Upper lobe of left lung (tissue), 6 donors: ENCODE measurements at places on chromosomes 7 and 10. TPM values are rescaled to one million over a fixed set of nuclear protein-coding genes. Genes with fewer than 3 reads are reported as not detected.

The CYP2C9 gene
- total RNA-seq: not detected

The TMEM225B gene
- 3.1 TPM for total RNA-seq

The VWA2 gene
- total RNA-seq: 17.8 TPM

The GPRIN2 gene
- total RNA-seq: 66.6 TPM

The HSPA12A gene
- 4.6 TPM for total RNA-seq

The TMEM26 gene
- total RNA-seq: not detected

The OPN1SW gene
- not detected for total RNA-seq

The PDK4 gene
- 111 TPM for total RNA-seq

- no peak overlapping the region for H3K27ac ChIP-seq
- no peaks in the 10 kb centered on the region for H3K27me3 ChIP-seq
- no peak overlapping the region for H3K4me3 ChIP-seq
- peak; percentile 87 for DNase-seq
- peaks cover 45% of the 10 kb centered on the region for H3K36me3 ChIP-seq
- no peaks in the 10 kb centered on the region for H3K4me1 ChIP-seq
Measured at GRCh38 chr7:155741805-155742204, 70.5 kb downstream of the SHH start.

GRCh38 chr10:84298057-84298456 is 30.3 kb upstream of the CCSER2 start:
- no peak for DNase-seq
- H3K4me1 ChIP-seq: no peaks in the 10 kb centered on the region
- no peak overlapping the region for H3K4me3 ChIP-seq
- H3K27me3 ChIP-seq: no peaks in the 10 kb centered on the region

GRCh38 chr10:91088300-91089140 is 131.9 kb upstream of the PCGF5 start:
- H3K36me3 ChIP-seq: no peaks in the 10 kb centered on the region
- H3K27ac ChIP-seq: no peak overlapping the region
- H3K27me3 ChIP-seq: no peaks in the 10 kb centered on the region
- H3K4me1 ChIP-seq: no peaks in the 10 kb centered on the region

- no peaks in the 10 kb centered on the region for H3K36me3 ChIP-seq
- H3K27ac ChIP-seq: no peak overlapping the region
- no peaks in the 10 kb centered on the region for H3K27me3 ChIP-seq
- H3K4me1 ChIP-seq: peaks cover 9% of the 10 kb centered on the region
- no peak for DNase-seq
Measured at GRCh38 chr10:17506390-17506789, 52.0 kb upstream of the ST8SIA6 start.

- H3K27ac ChIP-seq: no peak overlapping the region
- no peak overlapping the region for H3K4me3 ChIP-seq
- no peaks in the 10 kb centered on the region for H3K36me3 ChIP-seq
- no peak for DNase-seq
Measured at GRCh38 chr10:78742730-78743615, 325.8 kb upstream of the ZMIZ1 start.

GRCh38 chr7:134750083-134751062 is 29.1 kb upstream of the CALD1 start:
- no peak overlapping the region for H3K4me3 ChIP-seq
- H3K27ac ChIP-seq: no peak overlapping the region
- H3K4me1 ChIP-seq: no peaks in the 10 kb centered on the region
- no peaks in the 10 kb centered on the region for H3K36me3 ChIP-seq

- peaks cover 27% of the 10 kb centered on the region for H3K4me1 ChIP-seq
- peak overlapping the region; percentile 30 for H3K27ac ChIP-seq
Measured at GRCh38 chr10:103739039-103739764, 116.2 kb downstream of the SH3PXD2A start.

- H3K4me3 ChIP-seq: no peak overlapping the region
- H3K4me1 ChIP-seq: peaks cover 21% of the 10 kb centered on the region
- no peak for DNase-seq
- no peak overlapping the region for H3K27ac ChIP-seq
Measured at GRCh38 chr10:89355394-89355931, 22.4 kb upstream of the IFIT1B start.

- H3K4me1 ChIP-seq: no peaks in the 10 kb centered on the region
- no peaks in the 10 kb centered on the region for H3K27me3 ChIP-seq
- no peak overlapping the region for H3K4me3 ChIP-seq
- DNase-seq: no peak
- H3K36me3 ChIP-seq: no peaks in the 10 kb centered on the region
- no peak overlapping the region for H3K27ac ChIP-seq
Measured at GRCh38 chr7:43537765-43538403, 45.0 kb upstream of the STK17A start.

DNA sequence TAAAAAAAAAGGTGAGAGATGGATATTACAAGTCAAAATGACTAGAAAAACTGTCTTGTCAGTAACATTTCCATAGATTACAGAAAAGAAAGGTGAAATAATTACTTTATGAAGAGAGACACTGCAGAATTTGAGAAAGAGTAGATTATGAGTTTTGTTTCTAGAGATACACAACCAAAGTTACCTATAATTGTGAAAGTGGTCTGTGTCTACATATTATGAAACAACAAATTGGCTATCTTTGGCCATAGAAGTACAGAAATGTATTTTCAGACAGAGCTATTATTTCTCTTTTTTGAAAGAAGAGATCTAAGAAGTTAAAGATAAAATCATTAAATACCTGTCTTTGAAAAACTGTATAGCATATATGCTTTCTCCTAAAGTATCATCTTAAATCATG is 30.1 kb downstream of the KCND2 start:
- H3K27me3 ChIP-seq: no peaks in the 10 kb centered on the region
- no peak overlapping the region for H3K4me3 ChIP-seq
- H3K4me1 ChIP-seq: no peaks in the 10 kb centered on the region
- no peak overlapping the region for H3K27ac ChIP-seq
- DNase-seq: no peak

GRCh38 chr10:132851451-132851850 is 65.5 kb upstream of the NKX6-2 start:
- no peak overlapping the region for H3K27ac ChIP-seq
- DNase-seq: no peak
- no peaks in the 10 kb centered on the region for H3K27me3 ChIP-seq
- no peaks in the 10 kb centered on the region for H3K36me3 ChIP-seq

- no peak overlapping the region for H3K27ac ChIP-seq
- H3K4me3 ChIP-seq: no peak overlapping the region
- H3K36me3 ChIP-seq: no peaks in the 10 kb centered on the region
- H3K27me3 ChIP-seq: no peaks in the 10 kb centered on the region
- no peaks in the 10 kb centered on the region for H3K4me1 ChIP-seq
- no peak for DNase-seq
Measured at GRCh38 chr10:91774571-91774970, 23.7 kb upstream of the TNKS2 start.
